ENCODE measurements at places on chromosomes 6 and 20.

DNA sequence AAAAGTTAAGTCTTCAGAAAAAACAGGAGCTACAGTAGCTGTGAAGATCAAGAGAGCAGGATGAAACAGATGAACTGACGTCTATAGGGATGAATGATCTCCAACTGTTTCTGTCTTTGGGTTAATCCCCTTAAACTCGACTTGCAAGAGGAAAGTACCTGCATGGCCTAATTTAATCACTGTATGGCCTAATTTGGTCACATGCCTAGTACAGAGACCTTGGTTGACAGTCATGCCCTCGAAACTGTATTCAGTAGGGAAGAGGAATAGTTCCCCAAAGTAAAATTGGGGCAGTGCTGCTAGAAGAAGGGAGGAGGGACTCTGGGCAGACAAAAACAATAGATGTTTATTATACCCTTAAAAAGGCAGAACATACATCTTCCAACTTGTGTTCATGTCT is 10.0 kb upstream of the SMAP1 start:
- DNase-seq: no peak

DNA sequence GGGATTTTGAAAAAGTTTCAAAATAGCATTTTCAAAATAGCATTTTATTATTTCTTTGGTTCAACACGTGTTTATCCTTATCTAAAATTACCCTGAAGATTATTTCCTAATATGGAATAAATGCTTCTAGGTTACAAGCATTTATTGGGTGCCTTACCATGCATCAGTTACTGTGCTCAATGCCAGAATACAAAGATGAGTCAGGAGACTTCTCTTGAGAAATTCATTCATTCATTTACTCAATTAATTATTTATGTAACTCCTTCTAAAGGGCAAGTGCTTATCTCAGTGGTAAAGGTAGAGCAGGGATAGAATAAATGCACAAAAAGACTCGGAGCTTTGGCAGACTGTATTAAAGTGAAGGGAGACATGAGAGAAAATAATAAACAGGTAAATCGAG is 150.1 kb upstream of the PDE7B start:
- DNase-seq: no peak

DNA sequence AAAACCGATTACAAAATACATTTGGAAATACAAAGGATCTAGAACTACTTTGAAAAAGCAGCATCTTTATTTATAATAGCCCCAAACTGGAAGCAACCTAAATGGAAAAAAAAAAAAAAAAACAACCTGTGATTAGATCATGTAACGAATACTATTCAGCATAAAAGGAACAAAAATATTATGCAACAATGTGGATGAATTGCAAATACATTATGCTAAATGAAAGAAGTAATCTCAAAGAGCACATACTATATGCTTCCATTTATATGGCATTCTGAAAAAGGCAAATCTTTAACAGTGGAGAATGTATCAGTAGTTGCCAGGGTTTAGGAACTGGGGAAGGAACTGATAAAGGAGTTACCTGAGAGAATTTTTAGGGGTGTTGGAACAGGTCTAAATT is 28.9 kb downstream of the IRAK1BP1 start:
- no peak for DNase-seq

DNA sequence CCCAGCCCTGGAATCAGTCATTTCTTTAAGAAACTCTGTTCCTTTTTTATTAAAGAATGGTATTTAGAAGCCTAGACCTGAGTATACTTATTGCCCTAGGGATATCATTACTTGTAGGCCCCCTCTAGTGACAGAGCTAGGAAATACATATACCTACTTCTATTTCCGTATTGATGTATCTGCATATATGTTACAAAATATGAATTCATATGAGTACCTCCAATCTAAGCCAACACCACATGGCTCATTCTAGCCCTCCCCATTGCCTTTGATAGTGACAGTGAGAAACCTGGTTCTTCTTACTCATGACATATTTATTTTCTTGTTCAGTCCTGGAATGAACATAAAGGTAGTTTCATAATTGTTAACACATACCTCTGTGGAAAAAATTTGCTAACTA is 137.2 kb downstream of the FARS2 start:
- no peak for DNase-seq

GRCh38 chr6:68876792-68877493 is 241.9 kb downstream of the ADGRB3 start:
- no peak for DNase-seq

GRCh38 chr20:58277578-58278472 is 31.7 kb upstream of the RAB22A start:
- no peak for DNase-seq

GRCh38 chr6:167762259-167762962 is 64.3 kb upstream of the AFDN start:
- no peak for DNase-seq

DNA sequence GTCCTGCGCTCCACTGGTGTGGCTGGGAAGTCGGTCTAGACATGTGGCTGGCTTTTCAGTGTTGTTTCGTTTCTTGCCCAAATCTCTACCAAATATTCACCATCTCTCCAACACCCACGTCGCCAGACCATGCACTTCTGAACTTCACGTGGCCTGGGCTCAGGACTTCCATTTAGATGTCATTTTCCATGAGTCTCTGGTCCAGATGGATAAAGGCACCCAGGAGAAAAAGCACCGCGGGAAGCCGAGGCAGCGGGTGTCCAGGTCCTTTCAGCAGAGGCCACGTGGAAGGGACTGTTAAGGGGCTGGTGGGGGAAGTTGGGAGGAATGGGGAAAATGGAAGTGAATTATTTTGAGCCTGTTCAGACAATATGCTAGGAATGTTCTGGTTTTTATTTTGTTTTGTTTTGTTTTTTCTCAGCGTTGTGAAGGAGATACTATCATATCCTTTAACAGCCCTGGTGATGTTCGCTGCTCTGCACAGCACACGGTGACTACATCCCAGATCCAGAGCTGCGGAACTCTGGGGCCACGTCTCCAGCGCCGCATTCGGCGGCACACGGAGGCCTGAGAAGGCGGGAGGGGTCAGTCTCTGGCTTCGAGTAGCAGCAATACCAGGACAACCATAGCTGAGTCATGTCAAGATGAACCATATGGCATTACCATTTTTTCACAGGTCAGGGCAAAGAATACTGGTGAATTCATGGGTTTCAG is 230.3 kb downstream of the THBS2 start:
- DNase-seq: no peak

DNA sequence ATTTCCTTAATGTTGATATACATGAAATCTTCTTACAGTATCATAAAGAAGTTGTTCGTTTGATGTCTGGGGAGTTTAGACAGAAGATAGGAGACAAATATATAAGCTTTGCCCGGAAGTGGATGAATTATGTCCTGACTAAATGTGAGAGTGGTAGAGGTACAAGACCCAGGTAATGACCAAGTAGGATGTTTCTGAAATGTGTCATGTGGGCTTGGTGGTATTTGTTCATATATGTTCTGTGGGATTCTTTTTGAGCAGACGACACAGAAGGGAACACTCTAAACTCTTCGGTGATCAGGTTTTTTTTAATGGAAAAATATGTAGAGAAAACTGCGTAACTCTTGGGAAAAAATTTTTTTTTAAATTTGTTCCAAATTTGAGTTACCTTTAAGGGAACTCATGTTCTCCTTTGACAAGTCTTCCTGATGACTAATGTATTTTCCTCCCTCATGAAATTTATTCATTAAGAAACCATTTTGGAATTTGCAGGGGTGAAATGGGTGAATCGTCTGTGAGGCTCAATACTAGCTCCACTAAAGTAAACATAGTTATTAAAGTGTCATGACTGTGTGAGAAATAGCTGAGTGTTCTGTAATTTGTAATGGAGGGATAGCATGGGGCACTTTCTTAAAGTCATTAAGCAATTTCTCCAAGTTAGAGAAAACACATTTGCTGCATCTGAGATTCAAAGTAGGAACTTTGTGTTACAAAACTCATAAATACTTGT is 100.6 kb downstream of the MAP3K4 start:
- no peak for DNase-seq

GRCh38 chr6:44943541-44943940 is 384.6 kb upstream of the RUNX2 start:
- no peak for DNase-seq

DNA sequence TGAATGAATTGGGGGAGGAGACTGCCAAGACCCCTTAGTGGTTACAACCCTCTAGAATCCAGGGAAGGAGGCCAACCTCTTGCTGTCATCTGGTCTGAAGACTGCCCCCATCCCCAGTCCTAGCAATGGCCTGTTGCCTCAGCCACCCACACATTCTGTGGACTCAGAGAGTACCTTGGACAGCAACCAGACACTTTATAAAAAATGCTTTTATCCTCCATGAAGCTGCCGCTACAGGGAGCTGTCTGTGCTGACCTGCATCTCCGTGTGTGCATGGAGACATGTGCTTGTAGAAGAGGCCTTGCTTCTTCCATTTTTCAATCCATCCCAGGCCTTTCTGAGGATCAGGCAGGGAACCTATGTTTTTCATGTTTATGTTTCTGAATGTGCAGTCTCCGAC is 15.2 kb downstream of the CDH22 start:
- no peak for DNase-seq

DNA sequence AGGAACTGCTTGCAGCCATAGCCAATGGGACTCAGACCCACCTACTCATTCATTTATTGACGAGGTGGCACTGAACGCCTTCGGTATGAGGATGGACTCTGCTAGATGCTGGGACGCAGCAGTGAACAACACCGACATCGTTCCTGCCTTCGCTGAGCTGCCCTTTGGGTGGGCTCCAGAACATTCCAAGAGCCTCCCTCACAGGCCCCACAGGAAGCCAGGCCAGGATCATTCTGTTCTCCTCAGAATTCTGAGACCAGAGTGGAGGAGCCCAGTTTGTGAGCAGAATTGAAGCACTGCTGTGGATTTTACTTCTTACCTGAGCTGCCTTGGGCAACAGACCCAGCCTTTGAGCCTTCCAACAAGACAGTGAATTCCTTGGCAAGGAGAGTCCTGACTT is 82.1 kb downstream of the KCNB1 start:
- no peak for DNase-seq

DNA sequence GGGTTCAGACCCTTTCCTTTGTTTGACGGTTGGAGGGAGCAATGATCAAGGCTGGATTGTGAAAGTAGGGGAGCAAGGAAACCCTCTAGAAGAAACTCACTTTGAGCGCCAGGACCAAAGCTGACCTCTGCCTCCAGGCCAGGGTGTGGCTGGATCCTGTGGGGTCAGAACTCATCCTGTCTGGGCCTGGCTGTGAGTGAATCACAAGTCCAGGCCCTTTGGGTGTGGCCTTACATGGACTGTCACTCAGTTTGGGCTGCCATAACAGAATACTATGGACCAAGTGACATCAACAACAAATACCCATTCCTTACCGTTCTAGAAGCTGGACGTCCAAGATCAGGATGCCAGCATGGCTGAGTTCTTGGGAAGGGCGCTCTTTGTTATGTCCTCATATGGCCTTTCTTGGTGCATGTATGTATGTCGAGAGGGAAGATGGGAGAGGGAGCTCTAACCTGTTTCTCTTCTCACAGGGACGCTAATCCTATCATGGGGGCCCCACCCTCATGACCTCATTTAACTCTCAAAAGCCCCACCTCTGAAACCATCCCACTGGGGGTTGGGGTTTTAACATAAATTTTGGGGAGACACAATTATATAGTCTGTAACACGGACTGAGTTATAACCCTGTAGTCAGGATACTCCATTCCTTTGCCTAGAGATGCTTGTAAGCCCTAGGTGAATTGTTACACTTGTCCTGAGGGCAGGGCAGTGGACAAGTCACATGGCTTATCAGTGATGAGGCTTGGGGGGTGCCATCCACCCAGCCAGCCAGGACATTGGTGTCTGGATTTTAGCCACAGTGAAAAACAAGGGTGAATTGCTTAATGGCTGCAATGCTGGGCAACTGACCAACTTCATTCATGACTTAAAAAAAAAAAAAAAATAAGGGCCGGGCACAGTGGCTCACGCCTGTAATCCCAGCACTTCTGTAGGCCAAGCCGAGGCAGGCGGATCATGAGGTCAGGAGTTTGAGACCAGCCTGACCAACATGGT is 80.0 kb downstream of the TRMT11 start:
- no peak for DNase-seq

DNA sequence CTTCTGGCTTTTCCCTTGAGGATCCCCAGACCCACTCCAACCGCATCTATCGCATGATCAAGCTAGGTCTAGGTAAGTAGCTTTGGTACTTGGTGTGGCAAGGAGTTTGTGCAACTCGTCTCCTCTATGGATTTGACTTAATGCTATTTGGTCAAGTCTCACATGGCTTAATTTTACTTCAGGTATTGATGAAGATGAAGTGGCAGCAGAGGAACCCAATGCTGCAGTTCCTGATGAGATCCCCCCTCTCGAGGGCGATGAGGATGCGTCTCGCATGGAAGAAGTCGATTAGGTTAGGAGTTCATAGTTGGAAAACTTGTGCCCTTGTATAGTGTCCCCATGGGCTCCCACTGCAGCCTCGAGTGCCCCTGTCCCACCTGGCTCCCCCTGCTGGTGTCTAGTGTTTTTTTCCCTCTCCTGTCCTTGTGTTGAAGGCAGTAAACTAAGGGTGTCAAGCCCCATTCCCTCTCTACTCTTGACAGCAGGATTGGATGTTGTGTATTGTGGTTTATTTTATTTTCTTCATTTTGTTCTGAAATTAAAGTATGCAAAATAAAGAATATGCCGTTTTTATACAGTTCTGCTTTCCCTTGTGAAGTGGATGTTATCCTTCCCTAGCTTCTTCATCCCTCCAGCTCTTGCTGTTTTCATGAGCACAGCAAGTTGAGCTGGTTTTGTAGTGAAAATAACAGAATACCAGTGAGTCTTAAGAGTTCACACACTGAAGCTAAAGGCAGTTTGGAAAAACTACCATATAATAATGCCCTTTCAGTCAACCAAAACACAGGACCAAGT is 3.8 kb downstream of the SLC35B2 start:
- no peak for DNase-seq

DNA sequence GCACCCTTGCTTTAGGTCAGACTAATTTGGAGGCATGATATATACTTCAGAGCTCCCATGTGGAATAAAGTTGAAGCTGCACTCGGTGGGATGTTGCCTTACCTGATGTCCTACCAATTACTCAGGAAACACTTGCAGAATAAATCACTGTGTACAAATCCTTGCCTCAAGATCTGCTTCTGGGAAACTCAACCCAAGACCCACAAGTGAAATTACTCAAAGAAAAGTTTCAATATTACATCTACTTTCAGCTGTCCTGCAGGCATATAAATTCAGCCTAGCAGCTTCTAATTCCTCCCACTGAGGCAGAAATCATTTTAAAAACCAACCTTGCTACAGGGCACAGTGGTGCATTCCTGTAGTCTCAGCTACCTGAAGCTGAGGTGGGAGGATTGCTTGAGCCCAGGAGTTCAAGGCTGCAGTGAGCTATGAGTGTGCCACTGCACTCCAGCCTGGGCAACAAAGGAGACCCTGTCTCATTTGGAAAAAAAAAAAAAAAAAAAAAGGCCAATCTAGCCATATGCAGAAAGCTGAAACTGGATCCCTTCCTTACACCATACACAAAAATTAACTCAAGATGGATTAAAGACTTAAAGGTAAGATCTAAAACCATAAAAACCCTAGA is 20.7 kb upstream of the DCDC2 start:
- DNase-seq: no peak

GRCh38 chr20:40510622-40511021 is 178.4 kb downstream of the MAFB start:
- no peak for DNase-seq

GRCh38 chr6:163248051-163248450 is 166.5 kb upstream of the QKI start:
- DNase-seq: no peak

All from CD8-positive, alpha-beta T cell (primary cell).